ENCODE measurements at places on chromosomes 7 and 10.

- no peak for DNase-seq
Measured at GRCh38 chr10:86350897-86351296, 15.7 kb downstream of the GRID1 start.

DNA sequence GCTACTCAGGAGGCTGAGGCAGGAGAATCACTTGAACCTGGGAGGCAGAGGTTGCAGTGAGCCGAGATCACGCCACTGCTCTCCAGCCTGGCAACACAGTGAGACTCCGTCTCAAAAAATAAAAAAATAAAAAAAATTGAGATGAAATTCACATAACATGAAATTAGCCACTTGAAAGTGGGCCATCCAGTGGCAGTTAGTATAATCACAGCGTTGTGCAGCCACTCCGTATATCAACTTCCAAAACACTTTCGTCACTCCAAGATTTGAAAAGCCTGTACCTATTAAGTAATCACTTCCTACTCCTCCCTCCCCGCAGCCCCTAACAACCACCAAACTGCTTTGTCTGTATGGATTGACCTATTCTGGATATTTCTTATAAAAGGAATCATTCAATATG lies 20.7 kb upstream of the CACUL1 start:
- peak; percentile 2 for DNase-seq

GRCh38 chr7:85508642-85509410 lies 322.0 kb upstream of the SEMA3D start:
- no peak for DNase-seq

DNA sequence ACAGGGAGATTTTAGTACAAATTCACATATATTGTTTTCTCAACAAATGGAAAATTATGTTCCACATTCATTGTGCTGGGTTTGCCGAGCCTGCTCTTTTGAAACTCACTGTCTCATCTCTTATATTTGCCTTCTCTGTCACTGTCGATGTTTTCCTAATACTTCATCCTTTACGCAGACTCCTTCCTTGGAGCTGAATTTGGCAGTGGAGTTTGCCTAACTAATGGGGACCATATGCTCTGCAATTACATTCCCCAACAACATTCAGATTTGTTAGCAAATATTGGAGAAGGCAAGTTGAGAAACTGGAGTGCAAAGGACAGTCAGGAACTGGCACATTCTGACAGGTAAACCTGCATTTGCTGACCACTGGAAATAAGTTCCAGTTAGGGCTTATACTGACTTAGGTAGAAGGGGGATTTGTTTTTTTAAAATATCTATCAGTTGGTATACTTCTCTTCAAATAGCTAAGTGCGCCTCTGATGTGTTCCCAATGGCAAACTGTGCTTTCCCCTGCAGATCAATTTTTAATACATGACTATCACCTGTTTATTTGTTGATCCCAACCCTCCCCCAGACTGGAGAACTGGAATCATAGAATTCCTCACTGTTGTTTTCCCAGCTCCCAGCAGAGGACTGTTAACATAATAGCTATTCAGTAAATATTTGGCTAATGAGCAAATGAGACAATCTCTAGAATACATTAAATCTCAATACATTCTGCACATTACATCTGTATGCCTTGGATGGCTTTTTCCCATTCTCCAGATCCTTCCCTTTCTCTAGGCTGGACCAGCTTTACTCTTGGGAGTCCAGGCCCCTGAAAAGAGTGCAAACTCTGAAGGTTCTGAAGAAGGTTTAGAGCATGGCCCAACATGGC lies 769.3 kb downstream of the KCNMA1 start:
- DNase-seq, result no peak

DNA sequence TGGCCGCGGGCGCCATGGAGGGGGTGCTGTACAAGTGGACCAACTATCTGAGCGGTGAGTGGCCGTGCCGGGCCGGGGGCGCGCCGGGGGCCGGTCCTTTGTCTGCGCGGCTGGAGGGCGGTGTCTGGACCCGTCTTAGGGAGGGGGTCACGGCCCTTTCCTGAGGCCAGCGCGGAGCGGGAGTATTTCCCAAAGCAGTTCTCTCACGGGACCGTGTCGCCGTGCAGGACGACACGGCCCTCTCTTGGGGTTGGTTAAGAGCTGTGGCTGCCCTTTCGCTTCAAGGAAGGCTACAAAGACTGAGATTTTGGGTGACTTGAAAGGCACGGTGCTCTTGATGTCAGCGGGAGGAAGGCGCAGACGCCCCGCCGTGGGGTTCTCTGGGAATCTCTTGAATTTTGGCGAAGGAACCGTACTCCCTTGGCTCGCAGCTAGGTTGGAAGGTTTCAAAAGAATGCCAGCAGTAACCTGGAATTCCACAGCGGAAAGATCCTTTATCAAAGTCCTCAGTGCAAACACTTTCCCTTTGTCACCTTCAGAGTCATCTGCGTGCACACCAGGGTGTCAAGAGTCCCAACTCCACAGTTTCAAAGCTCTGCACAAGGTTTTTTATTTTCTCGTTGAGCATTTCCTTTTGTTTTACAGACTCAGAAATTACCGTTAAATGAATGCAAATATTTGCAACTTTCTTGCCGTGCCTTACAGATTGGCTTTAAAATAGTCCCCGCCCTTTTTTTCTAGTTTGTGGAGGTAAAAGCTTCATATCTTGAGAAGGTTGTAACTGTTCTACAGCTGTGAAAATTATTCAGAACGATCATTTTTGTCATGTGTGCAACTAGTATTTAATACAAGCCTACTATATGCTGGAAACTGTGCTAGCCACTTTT lies 780 bp downstream of the PLEKHA8 start:
- peak; percentile 16 for DNase-seq

DNA sequence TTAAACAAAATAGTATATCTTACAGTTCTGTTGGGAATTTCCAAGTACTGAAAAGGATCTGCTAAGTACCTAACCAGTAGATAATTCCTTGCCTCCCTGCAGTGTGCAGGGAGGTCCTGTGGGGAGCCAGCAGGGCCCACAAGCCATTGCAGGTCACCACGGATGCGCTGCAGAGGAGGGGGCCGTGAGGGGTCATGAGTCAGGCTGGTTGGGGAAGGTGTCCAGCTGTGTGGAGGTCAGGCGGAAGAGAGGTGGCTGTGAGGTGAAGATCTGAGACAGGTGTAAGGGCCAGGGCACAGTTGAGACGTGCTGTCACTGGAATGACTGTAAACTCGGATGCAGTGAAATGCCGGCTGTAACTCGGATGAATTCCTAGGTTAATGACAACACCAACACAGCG lies 80.6 kb downstream of the TRRAP start:
- DNase-seq, result no peak

GRCh38 chr10:20492447-20492846 lies 404.7 kb downstream of the NEBL start:
- DNase-seq, result no peak

GRCh38 chr7:111708072-111708471 lies 145.8 kb upstream of the IMMP2L start:
- no peak for DNase-seq

GRCh38 chr7:130069179-130069977 lies 956 bp upstream of the KLHDC10 start:
- DNase-seq, result no peak

DNA sequence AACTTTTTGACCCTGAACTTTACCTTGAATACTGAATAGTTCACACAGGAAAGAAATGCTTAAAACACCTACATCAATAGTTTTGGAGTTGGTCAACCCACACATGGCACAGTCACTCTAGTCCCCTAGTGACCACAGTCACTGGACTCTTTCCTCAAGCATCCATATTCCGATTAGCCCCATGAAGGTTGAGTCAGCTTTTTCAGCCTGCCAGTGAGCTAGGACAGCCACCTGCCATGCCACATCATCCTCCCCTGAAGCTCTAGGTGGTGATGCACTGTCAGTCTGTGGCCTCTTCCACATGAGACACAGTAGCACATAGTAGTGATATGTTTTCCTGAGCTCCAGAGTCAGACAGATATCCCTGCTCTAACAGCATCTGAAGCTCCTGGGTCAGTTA lies 537.2 kb downstream of the XPNPEP1 start:
- DNase-seq, result no peak

- no peak for DNase-seq
Measured at GRCh38 chr7:157151626-157152339, 13.1 kb downstream of the UBE3C start.

- DNase-seq, result no peak
Measured at GRCh38 chr10:91642831-91643692, 10.2 kb upstream of the PPP1R3C start.

DNA sequence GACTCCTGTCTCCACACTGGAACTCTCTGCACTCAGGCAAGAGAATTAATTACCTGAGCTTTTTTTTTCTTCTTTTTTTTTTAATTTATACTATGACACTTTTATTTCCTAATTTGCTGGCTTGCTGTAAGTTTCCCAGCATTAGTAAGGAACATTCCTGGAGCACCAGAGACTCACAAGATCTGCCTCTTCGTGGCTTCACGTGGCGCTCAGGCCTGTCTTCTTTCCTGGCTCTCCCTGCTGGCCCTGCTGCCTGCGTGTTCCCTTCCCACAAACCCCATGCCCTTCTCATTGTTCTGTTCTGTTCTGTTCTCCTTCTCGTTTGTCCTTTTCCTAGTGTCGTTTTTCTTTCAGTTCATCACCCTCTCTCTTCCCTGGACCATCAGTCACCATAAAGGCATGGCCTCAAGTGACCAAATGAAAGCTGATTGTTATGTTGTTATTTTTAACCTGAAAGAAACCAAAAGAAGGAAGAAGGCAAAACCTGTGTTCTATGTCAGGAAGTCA lies 591.6 kb upstream of the PFKP start:
- no peak for DNase-seq

DNA sequence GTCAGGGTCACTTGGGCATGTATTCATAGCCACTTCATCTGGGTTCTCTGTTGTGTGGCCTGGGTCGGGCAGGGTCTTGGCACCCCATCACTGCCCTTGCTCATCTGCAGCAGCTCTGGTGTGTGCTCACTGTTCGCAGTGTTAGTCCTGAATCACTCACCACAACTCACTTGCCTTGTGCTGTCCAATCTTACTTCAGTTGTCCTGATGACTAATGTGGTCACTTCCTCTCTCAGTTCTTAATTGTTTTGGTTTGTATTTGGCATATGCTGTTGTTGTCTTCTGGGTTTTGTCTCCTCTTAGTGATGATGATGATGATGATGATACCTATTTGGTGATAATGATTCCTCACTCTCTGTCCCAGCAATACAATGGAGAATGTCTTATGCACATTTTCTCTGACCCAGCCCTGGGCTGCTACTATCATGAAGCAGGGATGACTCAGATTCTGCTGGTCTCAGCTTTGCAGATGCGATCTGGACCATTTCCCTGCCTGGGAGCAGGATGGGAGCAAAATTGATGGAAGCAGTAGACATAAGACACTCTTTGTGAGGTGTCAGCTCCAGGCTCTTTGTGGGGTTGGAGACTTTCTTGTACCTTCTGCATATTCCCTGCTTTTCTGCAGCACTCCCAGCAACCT lies 17.0 kb downstream of the ADRA2A start:
- peak; percentile 1 for DNase-seq

GRCh38 chr7:31687024-31687748 lies at the start of gene PPP1R17:
TSS of gene PPP1R17 (plus strand) at chr7:31687215. CDS start at chr7:31692442, 5,227 bp downstream.
- no peak for DNase-seq

DNA sequence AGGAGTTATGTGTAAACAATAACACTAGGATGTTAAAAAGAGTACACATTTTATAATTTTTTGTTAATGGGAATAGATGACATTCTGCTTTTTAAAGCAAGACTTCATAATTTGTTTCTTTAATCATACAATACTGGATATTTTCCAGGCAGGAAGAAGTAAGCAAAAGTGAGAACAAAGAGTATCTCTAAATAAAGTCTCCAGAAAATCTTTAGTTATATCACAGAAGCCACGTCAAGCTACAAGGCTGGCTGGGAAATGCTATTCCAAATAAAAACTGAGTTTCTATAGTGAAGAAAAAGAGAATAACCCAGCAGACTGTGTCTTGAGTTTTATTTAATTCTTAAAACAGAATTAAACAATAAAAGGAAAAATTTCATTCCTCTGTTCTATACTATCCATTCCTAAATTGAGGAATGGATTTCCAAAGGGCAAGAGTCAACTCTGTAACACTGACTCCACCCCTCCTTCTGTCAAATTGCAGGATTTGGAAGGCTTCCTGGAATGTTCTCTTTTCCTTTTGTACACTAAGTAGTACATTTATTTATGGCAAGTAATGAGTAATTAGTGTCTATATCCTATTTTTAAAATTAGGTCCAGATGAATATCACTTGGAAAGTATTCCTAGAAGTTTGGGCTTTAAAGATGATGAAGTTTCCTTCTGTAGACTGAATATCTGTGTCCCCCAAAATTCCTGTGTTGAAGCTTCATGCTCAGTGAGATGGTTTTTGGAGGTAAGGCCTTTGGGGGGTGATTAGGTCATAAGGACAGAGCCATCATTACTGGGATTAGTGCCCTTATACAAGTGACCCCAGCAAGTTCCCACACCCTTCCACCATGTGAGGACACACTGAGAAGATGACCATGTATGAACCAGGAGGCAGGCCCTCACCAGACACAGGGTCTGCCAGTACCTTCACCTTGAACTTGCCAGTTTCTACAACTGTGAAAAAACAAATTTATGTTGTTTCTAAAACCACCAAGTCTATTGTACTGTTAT lies 290.9 kb downstream of the CRPPA start:
- DNase-seq, result no peak

DNA sequence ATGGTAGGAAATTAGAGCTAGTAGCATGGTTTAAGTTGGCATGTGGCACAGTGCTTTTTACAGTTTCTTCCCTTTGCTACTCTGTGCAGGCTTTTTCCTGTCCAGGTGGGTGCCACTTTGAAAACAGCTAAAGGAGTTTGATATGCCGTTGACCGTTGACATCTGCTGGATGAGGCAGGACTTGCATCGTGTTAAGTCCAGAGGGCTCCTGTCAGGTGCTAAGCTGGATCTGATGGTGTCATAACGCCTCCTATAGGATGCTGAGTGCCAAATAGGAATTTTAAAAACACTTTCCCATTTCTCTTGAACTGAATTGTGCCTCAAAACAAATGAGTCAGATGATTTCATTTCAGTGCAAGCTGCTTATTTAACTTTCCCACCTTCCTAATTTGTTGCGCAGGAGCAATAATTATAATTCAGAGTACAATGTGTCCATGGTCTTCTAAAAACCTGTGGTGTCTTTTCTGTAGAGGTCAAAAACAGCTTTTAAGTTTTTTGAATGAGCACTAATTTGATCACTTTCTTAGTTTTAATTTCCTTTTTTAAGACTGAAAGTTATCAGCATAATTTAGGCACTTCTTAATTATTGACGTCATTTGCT lies 178.3 kb downstream of the CDCA7L start:
- peak; percentile 90 for DNase-seq

DNA sequence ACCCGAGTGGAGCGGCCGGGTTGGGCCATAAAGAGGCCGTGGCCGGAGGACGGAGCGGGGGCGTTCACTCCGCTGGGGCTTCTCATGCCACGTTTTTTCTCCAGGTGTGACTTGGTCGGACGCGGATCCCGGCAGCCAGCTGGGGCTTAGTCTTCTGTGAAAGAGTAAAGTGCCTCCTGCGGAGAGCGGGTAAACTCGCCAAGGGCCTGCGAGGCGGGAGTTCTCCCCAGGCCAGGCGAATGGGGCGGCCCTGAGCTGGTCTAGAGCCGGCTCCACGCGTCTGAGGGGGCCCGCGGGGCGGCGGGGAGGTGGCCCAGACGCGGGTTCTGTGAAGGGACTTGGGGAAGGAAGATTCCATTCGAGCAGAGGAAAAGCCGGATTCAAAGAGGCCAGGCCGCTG lies 86.3 kb upstream of the VIPR2 start:
- no peak for DNase-seq

- DNase-seq, result no peak
Measured at GRCh38 chr10:95254629-95255028, 36.2 kb downstream of the PDLIM1 start.
